ENCODE measurements at places on chromosomes 13 and 19.

- DNase-seq: no peak
Measured at GRCh38 chr19:42601811-42602443, 7.2 kb upstream of the CEACAM8 start.

GRCh38 chr13:30982506-30982905 lies 50.0 kb downstream of the TEX26 start:
- DNase-seq: no peak

GRCh38 chr19:30135797-30136196 lies 193.8 kb downstream of the URI1 start:
- no peak for DNase-seq

- no peak for DNase-seq
Measured at GRCh38 chr19:54436628-54437252, 12.3 kb upstream of the LENG8 start.

DNA sequence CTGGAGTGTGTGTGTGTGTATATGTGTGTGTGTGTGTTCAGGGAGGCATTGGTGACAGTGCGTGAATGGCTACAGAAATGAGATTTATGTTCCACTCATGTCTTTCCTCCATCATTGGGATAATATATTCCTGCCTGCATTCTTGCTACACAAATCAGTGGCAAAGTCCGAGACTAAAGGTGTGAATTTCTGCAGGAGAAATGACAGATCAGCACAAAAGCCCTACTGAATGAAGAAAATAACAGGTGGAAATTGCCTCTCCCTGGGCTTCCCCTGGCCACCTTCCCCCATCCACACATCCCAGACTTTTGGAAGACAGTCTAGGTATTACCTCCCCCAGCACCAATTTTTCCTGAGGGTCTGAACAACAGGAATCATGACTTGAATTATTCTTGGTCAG lies 10.1 kb downstream of the SIGLEC6 start:
- DNase-seq: no peak

GRCh38 chr19:1884719-1885334 lies 469 bp downstream of the ABHD17A start:
- no peak for DNase-seq
